ENCODE measurements at places on chromosomes 6 and 20.
A peak's percentile ranks its signal among the peaks of the same experiment; 100 is the strongest.

DNA sequence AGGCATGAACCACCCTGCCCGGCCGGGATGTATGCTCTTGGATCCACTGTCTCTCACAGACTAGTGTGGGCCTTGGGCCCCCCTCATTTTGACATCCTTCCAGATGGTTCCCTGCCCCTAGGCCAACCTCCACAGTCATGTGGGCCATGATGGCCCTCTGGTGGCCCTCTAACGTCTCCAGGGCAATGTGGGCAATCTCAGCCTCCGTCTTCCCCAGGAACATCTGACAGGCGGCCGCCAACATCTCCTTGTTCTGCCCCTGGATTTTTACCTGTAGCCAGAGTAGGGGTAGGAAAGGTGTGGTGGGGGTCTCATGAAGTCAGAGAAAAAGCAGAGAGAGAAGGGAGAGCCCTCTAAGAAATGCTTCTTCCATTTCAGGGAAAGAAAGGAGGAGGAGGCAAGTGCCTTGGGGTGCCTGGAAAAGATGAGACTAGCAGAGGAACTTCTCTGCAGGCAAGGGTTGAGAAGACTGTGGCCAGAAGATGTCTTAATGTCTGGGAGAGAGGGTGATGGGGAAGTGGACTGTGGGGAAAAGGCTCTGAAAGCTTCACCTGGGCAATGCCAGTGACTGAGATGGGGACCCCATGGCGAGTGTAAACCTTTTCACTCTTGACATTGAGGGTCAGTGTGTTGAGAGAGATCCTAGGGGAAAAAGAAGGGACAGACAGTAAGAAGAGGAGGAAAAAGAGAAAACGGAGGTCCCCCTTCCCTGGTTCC is 1.3 kb downstream of the FLOT1 start:
- DNase-seq: peak; percentile 52

DNA sequence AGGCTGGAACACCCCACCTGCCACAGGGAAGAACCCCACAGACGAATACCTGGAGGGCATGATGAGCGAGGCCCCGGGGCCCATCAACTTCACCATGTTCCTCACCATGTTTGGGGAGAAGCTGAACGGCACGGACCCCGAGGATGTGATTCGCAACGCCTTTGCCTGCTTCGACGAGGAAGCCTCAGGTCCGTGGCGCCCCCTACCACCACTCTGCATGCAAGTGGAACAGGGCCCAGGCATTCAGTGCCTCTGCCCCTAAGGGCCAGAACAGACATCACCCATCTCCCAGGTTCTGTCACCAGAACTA is 6.6 kb downstream of the MYL9 start:
- DNase-seq: no peak

DNA sequence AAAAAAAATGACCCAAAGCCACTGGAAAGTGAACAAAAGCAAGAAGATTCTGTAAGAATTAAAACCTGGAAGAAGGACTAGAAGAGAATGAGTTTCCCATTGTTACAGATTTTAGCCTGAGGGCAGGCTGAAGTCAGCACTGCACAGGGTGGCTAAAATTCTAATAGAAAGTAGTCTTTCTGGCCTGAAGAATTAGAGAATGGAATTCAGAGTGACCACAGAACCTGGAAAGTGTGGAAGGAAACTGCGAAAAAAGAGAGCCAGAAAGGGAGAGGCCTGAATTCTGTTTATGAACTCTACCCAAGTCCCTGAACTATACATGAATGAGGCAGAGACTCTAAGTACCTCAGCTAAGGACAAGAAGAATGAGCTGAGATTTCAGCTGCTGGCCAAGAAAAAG is 38.9 kb upstream of the FILIP1 start:
- no peak for DNase-seq

GRCh38 chr20:24199501-24199900 is 210.9 kb upstream of the GGTLC1 start:
- no peak for DNase-seq

- DNase-seq: no peak
Measured at GRCh38 chr6:21739838-21740237, 146.3 kb downstream of the SOX4 start.

GRCh38 chr6:37704066-37704465 is 6.4 kb upstream of the MDGA1 start:
- DNase-seq: no peak

- DNase-seq: no peak
Measured at GRCh38 chr6:87575423-87575822, 14.4 kb downstream of the RARS2 start.

DNA sequence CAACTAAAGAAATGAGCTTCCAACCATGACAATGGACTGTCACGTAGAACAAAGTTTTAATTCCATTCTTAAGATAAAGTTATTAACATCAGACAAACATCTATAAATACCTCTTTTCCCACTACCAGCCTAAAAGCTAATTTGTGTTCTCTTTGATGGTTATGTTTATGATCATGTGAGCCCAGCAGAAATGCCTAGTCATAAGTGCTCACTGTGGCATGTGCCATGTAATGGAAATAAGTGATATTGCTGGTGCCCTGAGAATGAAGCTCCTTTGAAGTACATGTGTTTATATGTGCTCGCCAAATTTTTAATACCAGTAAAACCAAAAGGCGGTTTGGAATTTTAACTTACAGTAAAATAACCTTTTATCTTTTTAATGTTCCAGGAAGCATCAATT is 205.8 kb downstream of the ISM1 start:
- DNase-seq: no peak

GRCh38 chr20:54158856-54159418 is 14.8 kb downstream of the CYP24A1 start:
- DNase-seq: no peak

GRCh38 chr20:9407805-9408421 is 106.5 kb upstream of the LAMP5 start:
- peak; percentile 77 for DNase-seq

- no peak for DNase-seq
Measured at GRCh38 chr20:57876163-57876562, 166.3 kb upstream of the PMEPA1 start.

Data from suppressor macrophage treated with lipopolysaccharide for 4 hours (primary cell).